ENCODE measurements at places on chromosomes 7 and 10. TPM values are rescaled to one million over a fixed set of nuclear protein-coding genes. Genes with fewer than 3 reads are reported as not detected.

Gene WNT2
- not detected for total RNA-seq

Gene NFE2L3
- total RNA-seq = 68.0 TPM

Gene STEAP4
- total RNA-seq = not detected

Gene RSU1
- 85.6 TPM for total RNA-seq

Gene ASB15
- total RNA-seq = not detected

Gene SLIT1
- total RNA-seq = 0.04 TPM

Gene RNF32
- total RNA-seq = 0.14 TPM

Gene CCDC172
- total RNA-seq = not detected

Gene ANKRD26
- total RNA-seq = 6.5 TPM

Gene EPDR1
- total RNA-seq = 4.8 TPM

Gene HECW1
- not detected for total RNA-seq

Gene C10orf105
- not detected for total RNA-seq

Gene MEIG1
- not detected for total RNA-seq

Data from pulmonary artery endothelial cell (primary cell).